Left lung (tissue), 14 donors: ENCODE measurements at places on chromosomes 5 and 9.

GRCh38 chr5:10985721-10986110, 224.7 kb upstream of the DAP start:
- no peak for DNase-seq

GRCh38 chr5:159814805-159815585, 101.3 kb upstream of the ADRA1B start:
- DNase-seq, result no peak

GRCh38 chr9:91714020-91714806, 235.8 kb downstream of the ROR2 start:
- peak; percentile 83 for DNase-seq

DNA sequence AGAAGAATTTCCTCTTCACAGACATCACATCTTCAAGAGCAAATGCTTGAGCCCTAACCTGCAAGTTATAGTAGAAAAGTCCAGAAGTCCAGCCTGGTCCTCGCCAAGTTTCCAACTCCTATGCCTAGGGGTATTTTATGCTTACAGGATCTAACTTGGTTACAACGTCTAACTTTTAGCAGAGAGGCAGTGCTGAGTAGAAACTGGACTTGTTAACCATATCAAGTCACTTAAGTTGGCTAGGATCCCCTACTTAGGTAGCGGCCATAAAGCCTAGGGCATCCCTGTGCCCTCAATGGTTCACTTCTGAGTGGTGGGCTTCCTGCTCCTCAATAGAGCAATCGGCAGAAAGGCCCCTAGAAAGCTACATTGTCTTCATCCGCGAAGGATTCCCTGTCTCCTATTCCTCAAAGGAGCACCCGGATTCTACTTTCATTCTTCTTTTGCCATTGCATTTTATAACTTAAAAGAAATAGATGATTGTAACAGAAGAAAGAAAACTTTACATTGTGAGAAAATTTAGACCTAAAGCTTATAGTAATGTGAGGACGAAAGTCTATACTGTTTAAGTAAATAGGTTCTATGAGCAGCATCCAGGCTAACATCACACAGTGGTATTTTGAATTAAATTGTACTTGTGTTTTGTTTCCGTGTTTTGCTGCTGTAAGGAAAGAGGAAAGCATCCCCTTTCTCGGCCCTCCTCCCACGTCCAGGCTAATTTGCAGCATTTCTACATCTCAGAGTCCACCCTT, 1.3 kb upstream of the MTAP start:
- no peak for DNase-seq

DNA sequence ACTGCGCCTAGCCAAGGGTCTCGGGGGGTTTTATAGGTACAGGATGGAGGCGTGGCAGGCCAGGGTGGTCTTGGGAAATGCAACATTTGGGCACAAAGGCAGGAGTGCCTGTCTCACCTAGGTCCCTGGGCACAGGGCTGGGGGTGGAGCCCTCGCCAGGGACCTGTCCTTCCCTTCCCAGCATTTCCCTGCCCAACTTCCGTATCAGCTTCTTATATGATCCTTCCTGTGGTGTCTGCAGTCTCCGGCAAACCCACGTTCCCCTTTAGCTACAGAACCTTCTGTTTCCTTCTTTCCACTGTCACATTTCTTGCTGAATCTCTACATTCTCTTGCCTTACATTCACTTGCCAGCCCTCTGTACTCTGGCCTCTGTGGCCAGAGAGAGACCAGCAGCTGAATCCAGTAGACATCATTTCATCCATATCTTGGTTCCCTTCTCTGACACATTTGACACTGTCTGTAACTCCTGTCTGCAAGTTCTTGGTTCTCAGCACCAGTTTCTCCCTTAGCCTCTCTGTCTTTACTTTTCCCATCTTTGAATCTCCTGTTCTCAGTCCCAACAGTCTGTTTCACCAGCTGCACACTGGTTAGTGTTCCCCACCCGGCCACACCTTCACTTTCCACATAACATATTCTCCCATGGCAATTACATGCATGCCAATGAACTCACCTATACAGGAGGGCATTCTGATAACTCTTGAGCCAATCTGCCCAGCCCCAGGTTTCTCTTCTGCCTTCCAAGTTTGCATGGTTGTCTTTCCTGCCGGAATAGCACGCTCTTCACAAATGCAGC, 134.7 kb upstream of the ZNF608 start:
- DNase-seq, result no peak

GRCh38 chr5:333945-334344, 12.4 kb downstream of the AHRR start:
- DNase-seq, result no peak
